ENCODE measurements at places on chromosomes 2 and 18.

DNA sequence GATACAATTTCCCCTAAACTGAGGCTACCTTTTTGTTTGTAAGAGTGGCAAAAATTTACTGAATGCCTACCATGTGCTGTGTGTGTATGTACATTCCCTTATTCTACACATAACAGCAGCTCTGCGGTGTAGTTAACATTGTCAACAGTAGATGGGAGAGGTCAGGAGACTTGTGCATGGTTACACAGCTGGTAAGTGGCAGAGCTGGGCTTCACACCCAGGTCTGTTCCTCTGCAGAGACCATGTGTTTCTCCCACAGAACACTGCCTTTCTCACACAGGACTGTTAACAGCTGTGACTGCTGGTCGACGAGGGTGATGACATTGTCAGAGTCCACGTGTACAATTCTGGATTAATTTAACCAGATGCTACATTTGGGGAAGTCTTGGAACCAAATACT lies 49.1 kb downstream of the EML6 start:
- DNase-seq = no peak

GRCh38 chr2:44100351-44100750 lies 68.3 kb upstream of the PPM1B start:
- no peak for DNase-seq

- no peak for DNase-seq
Observed at GRCh38 chr2:189253836-189254235, 74.3 kb upstream of the COL5A2 start.

DNA sequence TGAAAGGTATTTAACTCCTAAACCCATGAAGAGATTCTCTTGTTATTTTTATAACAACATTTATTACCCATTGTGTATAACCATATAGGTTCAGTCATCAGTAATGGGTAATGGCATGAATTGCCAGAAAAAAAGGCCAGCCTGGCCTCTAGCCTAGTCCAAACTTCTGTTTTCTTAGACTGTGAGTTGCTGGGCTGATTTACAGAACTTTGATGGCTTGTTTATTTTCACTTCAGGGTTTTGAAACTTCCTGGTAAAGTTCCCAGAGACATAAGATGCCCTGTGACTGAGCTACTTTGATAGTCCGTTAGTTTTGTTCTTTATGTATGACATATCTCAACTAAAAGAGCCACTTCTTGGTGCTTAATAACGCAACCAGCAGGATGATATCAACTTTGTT lies 164.8 kb downstream of the METTL4 start:
- no peak for DNase-seq

GRCh38 chr18:68035774-68036522 lies 519.4 kb upstream of the DSEL start:
- no peak for DNase-seq

DNA sequence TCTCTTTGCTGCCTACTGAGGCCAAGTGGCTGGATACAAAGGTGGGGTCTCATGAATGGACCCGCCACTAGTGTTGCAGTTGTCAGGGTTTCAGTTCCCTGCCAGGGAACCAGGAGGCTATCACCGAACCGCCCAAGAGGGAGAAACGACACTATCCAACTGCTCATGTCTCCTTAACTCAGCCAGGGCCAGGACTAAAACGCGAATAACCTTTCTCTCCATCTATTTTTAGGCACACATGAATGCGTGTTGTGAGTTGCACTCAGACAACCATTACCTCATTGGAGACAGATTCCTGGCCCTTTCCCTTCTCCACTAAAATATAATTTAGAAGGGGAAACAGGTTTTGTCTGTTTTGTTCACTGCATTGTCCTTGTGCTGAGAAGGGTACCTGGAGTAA lies 559.5 kb downstream of the SOCS6 start:
- no peak for DNase-seq

DNA sequence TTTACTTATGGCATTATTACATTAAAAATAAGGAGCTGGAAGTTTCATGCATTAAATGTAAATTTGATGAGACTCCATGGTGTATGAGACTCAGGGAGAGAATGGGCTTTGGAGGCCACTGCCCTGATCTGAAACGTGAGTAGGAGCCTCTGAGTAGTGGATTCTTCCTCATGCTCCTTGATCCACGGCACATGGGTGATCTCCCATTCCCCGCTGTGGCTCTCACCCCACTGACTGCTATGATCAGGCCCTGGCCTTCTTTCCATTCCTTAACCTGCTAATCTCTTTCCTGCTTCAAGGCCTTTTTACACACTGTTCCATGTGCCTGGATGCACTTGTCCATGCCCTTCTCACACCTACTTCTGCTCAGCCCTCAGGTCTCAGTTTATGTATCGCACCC lies 68.4 kb downstream of the SMAD7 start:
- DNase-seq = no peak

- no peak for DNase-seq
Observed at GRCh38 chr2:43050866-43051265, 175.5 kb downstream of the ZFP36L2 start.

DNA sequence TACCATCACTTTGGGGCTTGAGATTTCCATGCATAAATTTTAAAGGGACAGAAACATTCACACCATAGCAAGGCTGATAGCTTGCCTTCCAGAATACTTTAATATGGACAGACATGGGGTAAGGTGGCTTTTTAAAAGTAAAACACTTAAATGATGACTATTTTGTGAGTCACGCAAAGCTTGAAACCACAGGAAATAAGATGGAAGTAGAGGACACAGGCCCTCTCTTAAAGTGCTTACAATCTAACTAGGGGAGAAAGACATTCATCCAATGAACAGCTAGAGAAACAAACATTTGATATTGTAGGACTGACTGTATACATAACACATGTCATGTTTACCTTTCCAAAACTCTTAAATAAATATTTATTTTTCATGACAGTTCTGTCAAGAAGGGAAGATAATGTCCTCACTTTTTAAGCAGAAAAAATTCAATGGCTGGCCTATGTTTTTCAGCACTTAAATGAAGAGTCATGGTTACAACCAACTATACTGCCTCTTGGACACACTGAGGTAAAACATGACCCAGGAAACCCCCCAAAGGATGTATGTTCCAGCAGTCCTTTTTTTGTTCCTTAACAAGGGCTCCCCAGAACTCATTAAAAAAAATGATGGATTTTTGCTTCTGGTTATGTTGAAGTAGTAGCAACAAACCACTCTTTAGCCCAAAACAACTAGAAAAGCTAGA lies 120.0 kb upstream of the RBMS1 start:
- no peak for DNase-seq

DNA sequence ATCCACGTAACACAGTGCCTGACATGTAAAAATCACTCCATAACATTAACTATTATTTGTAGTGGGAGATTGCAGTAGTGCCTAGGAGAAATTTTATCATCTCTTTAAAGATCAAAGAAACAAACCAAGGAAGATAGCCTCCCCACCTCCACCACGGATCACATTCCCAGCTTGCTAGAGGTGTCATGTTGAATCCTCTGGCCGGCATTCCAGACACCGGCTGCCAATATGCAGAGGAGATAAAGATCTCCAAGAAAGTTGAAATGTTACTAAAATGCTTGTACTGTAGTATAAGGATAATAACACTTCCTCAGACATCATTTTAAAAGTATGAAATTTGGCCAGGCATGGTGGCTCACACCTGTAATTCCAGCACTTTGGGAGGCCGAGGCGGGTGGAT lies 6.1 kb upstream of the ATG16L1 start:
- DNase-seq = no peak

DNA sequence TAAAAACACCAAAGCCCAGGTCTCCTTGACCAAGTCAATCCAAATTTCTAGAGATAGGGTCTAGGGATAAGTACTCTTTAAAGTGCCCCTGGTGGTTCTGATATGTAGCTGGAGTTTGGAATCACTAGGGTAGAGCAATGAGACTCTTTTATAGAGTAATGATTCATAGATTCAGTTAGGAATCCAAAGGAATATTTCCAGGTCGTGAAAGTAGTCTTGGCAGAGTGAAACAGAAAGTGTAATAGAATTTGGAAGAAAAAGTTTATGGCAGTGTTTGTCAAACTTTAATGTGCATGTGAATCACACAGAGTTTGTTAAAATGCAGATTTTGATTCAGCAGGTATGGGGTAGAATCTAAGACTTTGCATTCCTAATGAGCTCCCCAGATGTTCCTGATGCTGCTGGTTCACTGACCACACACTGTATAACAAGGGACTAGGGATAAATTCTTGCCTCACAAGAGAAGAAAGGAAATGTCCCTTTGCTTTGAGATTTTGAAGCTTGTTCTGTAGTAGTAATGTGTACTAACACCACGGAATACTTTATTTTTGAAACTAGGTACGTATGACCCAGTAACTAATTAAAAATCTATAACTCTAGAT lies 1.8 kb downstream of the UPP2 start:
- DNase-seq = no peak

GRCh38 chr2:74111380-74111779 lies 36.3 kb downstream of the BOLA3 start:
- no peak for DNase-seq

DNA sequence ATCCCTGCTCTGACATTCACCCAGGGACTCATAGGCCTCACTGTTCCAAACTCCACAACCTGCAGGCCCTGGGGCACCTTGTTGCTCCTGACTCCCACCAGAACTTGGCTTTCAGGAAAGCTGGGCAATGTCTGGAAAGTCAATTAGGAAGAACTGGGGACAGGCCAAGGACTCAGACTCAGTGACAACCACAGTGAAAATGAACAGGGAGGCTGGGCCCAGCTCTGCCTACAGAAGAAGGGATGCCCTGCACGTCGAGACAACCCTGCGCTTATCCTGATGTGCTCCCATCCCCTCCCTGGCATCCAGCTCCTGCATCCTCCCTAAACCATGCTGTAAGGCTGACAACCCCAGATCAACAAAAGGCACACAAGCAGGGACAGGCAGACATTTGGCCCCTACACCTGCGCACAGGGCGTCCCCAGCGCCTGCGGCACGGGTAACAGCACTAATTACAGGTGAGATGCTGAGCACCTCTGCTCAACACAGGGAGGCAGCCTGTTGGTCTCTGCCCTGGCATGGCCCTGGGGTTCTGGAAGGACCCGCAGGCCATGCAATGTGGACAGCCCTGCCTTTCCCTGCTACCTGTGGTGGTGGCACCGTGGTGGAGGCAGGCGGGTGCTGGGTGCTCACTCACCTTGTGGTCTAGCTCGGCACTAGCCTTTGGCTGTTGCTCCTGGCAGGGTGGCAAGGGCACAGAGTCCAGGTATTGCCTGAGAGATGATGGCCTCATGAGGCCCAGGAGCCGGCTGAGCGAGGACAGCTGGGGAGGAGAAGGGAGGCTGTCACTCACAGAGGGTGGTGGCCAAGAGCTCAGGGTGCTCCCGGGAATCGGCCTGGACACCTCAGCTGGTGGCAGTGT lies 23.6 kb upstream of the SEMA4C start:
- no peak for DNase-seq

GRCh38 chr2:144592500-144593256 lies 72.8 kb upstream of the ZEB2 start:
- no peak for DNase-seq
